Coronary artery (tissue), 2 donors: ENCODE measurements at places on chromosomes 1 and 21.

DNA sequence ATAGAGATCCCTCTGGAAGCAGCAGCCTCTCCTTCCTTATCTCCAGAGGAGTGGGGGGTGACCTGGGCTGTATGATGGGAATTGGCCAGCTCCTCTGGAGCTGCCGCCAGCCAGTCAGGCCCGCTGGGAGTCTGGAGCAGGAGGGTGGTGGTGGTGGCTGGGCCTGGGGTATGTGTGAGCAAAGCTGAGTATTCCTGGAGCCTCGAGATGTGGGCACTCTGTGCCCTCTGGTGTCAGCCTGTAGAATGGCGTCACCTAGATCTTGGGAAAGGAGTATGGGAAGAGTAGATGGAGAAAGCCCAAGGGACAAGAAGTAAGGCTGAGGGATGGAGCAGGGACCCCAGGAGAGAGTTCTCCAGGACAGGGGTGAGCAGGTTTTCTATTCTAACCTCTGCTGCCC, 16.0 kb downstream of the VANGL2 start:
- no peak for DNase-seq

- no peak for DNase-seq
Observed at GRCh38 chr21:42703965-42704364, 50.5 kb downstream of the PDE9A start.

DNA sequence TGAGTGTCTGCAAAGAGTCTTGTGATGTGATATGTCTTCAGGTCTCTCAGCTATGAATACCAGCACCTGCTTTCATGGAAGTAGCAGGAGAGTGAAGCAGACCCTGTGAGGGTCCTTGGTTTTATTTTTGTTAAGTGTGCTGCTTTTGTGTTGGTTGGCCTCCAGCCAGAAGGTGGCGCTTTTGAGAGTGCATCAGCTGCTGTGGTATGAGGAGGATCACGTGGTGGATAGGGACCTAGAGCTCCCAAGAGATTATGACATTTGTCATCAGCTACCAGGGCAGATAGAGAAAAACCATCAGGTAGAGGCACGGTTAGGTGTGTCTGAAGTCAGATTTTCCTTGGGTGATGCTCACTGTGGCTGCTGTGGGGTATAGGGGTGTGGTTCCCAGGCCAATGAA, 1232.1 kb downstream of the MRPL39 start:
- DNase-seq = no peak

DNA sequence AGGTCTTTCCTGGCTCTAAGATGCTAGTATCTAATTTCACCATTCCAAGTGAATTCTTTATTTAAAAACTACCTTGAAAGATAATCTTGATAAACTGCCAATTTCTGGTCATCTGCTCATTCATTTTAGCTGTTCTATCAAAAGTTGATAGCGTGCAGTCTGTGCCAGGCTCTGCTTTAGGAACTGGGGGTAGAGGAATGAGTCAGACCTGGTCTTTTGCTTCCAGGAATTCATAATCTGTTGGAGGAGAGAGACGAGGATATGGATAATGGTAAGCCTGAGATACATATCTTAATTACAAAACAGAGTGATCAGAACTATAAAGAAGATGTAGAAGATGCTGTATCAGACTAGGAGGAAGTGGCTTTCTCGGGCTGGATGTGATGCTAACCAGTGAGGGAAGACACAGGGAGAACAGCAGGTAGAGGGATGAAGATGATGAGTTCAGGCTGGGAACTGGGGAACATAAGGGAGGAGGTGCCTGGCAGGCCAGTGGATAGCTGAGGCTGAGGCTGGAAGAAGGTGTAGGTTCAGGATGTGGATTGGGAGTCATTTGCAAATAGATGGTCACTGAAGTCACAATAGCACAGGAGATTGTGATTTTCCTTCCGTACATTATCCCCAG, 12.3 kb upstream of the PHC2 start:
- no peak for DNase-seq

- no peak for DNase-seq
Observed at GRCh38 chr1:100720751-100721150, 1.2 kb downstream of the VCAM1 start.

DNA sequence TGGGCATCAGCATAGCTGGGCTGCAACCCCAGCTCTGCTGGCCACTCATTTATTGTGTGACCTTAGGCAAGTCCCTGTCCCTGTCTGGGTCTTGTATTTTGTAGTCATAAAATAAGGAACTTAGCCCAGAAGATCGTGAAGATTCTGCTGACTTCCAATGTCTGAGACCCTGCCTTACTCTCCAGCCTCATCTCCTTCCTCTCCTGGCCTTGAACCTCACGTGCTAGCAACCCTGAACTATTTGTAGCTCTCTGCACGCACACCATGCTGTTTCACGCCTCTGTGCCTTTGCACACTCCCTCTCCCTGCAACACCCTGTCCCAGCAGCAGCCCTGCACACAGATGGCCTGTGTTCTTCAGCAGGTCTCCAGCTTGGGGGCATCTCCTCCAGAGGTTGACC, 121.1 kb downstream of the LACTBL1 start:
- no peak for DNase-seq

GRCh38 chr1:55816456-55817426, 601.6 kb upstream of the USP24 start:
- DNase-seq = no peak

DNA sequence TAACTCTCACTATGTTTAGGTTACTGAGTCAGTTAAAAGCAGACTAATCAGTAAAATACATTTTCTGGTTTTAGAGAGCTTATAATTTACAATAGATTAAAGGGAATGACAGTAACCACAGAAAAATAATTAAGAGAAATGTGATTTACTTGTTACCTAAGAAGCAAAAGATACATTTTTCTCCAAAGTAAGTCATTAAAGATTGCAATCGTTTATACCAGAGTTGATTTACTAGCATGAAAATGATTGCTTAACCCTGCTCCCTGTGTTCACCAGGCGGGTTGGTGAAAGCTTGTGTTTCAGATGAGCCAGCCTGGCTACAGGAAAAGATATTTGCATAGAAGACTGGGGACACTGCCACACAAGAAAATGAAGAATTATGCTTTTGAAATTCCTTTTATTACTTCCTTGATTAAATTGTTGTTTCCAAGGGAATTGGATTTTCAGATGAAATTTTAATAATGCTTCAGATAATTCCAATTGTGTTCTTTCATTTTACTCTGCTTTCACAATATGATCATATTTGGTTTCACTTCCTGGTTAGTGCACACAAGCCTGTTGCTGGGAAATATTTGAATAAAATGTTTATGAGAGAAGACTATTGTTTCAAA, 27.9 kb downstream of the LRRC8B start:
- DNase-seq = no peak
